NCI-H524 (cell line): ENCODE measurements at places on chromosomes 2 and 18.

DNA sequence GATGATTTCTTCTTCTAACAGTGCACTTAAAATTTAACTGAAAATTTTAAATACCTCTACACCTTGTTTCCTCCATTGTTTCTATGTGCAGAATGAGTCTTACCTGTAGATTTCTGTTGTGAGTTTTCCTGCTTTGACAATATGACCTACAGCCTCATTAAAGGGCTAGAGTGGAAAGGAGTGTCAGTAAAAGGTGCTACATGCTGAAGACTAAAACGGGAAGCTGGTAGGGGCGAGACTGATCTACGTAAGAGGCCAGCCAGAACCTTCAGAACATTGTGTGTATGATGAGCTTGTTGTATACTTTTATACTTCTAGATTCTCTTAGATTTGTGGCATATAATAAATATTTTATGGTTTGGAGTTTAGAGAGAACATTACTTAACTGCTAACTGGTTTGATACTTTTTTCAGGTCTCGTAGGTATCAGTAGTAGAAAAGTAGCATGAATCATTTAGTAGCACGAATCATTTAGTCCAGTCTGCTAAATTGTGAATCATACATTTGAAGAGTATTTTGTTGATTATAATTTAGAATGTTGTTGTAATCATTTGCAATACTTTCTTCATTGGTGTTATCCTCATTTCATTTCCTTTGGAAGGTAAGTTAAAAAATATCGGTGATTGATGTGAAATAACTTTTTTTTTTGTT, 14.3 kb downstream of the INSIG2 start:
- DNase-seq = no peak

DNA sequence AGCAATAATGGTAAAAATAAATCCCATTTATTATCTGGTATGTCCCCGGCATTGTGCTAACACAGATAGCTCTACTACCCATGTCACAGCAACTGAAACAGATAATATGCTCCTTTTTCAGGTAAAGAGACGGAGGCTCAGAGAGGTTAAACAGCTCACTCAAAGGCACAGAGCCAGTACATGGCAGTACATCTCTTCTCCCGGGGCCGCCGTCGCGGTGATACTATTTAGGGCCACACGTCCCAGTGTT, 693 bp upstream of the PDK1 start:
- no peak for DNase-seq

GRCh38 chr2:60441800-60442199, 111.7 kb downstream of the BCL11A start:
- no peak for DNase-seq

DNA sequence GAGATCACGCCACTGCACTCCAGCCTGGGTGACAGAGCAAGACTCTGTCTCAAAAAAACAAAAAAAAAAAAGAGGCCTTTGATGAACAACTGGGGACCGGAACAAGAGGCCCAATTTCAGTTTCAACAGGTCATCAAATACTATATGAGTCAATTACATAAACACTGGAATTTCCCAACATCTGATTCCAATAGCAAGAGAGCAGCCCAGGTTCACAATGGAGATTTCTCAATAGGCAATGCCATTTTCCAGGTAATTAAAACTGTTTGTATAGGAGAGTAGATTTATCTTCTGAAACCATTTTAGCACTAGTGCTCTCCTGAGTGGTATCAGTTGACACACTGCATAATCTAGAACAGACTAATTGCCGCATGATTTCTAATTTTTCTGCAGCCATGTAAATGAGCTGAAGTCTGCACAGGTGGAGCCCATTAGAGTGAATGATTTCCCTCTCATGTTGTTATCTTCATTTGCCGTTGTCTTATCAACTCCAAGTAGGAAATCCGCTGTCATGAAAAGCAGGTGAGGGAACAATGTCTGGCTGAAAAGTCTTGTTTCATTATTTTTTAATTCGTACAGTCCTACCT, 264.1 kb upstream of the MEIS1 start:
- DNase-seq = no peak

- DNase-seq = no peak
Measured at GRCh38 chr18:22282311-22283115, 113.1 kb downstream of the GATA6 start.

GRCh38 chr2:103159018-103159417, 397.2 kb downstream of the TMEM182 start:
- peak; percentile 48 for DNase-seq

- DNase-seq = no peak
Measured at GRCh38 chr2:18178736-18179349, 300.4 kb downstream of the KCNS3 start.

DNA sequence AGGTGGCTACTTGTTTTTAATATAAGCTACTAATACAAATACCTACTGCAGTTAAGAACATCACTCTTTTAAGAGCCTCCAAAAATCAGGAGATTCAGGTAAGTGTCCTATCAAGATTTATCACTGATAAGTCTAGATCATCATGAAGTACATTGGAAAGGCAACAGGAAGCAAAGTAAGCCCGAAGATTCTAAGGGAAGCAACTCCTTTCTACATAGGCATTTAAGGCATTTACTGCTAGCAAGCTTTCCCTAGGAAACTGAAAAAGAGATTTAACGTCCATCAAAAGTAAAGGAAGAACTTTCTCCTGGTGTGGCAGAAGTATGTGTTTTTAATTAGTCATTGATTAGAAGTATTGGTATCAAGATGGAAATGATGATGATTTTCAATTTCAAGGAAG, 3.7 kb downstream of the STK17B start:
- DNase-seq = no peak

DNA sequence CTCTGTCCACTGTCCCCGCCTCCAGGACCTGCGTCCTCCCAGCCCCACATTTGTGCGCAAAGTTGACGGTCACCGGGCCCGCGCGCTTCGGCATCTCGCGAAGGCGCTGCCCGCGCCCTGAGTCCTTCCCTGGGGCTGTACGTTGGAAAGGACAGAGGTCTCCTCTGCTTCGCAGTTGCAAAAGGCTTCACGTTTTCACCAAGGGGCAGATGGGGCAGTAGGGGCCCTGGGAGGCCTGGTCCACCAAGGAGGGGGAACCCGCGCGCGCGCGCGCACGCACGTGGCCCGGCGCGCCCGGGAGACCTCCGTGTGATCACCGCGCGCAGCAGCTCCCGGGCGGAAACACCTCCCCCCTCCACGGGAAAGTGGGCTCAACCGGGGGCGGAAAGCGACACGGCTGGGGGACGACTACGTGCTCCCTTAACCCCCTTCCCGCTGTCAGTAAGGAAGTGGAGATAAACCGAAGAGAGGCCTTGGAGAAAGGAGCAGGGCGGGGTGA, 21.9 kb downstream of the TEX44 start:
- DNase-seq = peak; percentile 47
